ENCODE measurements at places on chromosomes 5 and 9.
A peak's percentile ranks its signal among the peaks of the same experiment; 100 is the strongest.

DNA sequence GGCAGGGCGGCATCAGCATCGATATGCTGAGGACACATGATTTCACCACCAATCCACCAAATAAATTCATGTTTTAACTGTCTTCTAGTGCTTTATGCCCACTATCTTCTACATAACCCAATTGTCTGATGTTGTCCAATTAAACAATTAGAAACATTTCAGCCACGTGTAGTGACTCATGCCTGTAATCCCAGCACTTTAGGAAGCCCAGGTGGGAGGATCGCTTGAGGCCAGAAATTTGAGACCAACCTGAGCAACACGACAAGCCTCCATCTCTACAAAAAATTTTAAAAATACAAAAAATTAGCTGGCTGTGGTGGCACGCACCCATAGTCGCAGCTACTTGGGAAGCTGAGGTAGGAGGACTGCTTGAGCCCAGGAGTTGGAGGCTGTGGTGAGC lies 128.1 kb downstream of the MYO10 start:
- no peak for DNase-seq

DNA sequence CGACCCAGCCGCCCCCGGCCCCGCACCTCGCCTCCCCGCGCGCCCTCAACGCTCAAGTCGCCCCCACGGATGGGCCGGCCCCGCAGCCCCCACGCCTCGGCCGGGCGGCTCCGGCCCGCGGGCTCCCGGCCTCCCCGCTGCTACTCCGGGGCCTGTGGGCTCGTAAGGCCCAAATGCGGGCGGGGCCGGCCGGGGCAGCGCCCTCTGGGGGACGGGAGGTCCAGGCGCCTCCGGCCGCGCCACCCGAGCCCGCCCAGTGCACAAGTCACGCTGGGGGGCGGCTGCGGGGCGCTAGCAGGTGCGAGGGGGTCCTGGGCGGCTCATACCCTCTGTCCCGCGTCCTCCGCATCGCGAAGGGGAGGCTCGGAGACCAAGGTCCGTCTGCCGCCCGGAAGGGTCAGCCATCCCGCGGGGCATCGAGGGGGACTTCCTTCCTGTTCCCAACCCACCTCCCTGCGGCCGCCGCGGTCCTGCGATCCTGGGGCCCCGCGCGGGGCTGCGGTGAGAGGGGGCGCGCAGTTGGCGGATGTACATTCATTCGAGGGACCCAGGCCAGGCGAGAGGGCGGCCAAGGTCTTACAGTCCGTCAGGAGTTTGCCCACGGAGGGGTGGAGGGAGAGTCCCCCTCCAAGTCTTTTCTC lies at the start of gene CIZ1:
Gene CIZ1, minus strand, starts transcription at position 167 of the 641 bp plus-strand sequence. CDS start 715 bp downstream, outside the sequence.
- peak; percentile 62 for DNase-seq

- peak; percentile 74 for DNase-seq
Observed at GRCh38 chr5:73093943-73094342, 26.4 kb upstream of the TMEM171 start.

GRCh38 chr9:105485131-105485530 lies 37.3 kb downstream of the FSD1L start:
- no peak for DNase-seq

DNA sequence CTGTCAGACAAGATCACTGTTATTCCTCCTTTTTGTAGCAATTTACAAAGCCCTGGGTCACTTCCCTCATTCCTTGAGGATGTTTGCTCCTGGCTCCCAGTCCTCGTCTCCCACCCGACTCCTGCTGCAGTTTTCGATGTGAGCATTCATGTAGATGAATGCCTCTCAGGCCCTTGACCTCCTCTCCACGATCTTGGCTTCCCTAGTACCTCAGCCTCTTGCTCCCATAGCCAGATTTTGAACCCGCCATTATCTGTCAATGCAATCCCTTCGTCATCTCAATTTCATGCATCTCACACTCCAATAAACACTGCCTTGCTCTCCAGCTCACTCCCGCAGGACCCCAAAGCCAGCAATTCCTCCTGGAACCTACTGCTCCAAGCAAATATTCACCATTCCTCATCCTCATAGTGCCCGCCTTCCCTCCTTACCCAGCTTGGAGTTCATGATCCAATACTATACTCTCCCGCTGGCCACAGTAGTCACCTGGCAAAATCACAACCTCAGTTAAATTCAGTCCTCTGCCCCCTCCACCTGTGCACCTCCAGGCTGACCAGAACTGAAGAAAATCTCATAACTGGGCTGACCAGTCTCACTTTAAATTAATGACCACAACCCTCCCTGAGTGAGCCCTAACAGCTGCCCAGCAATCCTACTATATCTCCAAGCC lies 35.1 kb upstream of the JADE2 start:
- DNase-seq: no peak

GRCh38 chr9:117018966-117019617 lies 332.0 kb downstream of the TRIM32 start:
- DNase-seq: no peak

DNA sequence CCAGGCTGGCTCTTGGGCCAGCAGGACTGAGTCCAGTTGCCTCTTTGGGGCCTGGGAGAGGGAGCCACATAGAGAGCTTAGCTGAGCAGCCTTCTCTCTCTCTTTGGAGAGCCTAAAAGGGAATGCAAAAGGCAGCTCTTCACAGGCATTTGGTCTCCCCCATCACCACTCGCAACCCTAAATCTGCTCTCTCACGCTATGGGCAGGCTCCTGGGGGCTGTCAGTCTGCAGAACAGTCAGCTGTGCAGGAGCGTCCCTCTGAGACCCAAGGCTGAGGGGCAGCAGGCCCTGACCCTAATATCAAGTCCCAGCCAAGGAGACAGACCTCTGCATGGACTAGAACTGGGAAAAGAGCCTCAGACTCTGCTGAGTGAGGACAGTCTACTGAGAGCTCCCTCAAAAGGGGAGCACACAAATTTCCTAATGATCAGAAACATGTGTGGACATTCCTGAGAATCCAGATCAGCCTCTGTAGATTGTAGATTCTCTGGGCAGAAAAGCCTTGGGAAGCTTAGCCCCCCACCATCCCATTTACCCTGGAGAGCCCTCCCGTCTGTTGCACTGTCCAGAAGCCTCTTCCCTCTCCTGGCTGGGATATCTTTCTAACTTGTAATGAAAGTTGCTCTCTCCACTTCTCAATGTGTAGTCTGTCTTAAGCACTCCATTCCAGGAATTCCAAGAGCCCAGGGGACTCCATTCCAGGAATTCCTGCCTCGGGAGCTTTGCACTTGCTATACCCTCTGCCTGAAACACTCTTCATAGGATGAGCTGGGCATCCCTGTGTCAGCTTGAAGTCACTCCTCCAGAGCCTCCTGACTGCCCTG lies 79.4 kb downstream of the FAM114A2 start:
- no peak for DNase-seq

GRCh38 chr5:53930457-53930856 lies 370.0 kb downstream of the NDUFS4 start:
- DNase-seq: no peak

- no peak for DNase-seq
Observed at GRCh38 chr9:120369608-120370220, 210.3 kb downstream of the CDK5RAP2 start.

- no peak for DNase-seq
Observed at GRCh38 chr9:130500340-130501180, 55.8 kb downstream of the ASS1 start.

DNA sequence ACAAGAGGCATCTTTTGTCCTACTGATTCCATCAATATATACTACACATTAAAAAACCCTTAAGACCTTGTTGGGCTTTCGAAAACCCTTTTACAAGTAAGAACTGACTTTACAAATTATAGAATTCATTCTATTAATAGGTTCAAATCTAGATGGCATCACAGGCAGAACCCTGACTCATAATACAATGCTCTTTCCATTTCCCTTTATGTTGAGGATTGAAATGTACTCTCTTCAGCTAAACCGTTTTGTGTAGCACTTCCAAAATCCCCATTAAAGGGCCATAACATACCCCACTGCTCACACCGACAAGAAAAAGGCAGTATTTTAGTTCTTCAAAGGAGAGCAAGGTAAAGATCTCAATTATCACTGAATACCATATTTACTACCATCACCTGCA lies 11.2 kb downstream of the CSNK1A1 start:
- DNase-seq: no peak

DNA sequence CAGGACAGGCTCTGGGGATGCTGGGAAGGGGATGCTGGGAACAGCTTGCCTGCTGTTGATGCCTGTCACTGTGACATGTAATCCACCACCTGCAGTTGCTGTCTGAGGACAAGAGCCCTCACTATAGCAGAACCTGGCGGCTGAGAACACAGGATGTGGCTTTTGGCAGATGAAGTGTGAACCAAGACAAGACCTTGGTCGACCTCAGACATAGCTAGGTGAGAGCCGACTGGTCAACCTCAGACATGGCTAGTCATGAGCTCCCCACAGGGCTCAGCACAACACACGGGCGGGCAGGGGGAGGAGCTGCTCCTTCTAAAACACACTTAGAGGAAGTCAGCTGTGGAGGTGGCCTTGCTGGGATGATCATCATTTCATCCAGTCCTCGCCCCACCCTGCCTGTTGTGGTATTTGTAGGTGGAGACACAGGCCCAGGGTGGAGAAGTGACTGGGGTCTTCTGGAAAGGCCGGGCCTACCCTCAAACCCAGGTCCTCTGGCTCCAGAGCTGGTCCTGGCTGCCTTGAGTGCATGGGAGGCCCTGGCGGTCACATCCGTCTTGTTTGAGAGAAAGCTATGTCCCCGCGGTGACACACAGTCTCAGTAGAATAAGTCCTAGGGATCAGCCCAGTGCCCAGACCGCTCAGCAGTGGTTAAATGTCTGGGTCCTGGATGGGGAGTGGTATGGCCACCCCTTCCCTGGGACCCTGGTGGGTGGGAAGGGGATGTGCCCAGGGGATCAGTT lies 6.1 kb downstream of the SUSD3 start:
- no peak for DNase-seq

DNA sequence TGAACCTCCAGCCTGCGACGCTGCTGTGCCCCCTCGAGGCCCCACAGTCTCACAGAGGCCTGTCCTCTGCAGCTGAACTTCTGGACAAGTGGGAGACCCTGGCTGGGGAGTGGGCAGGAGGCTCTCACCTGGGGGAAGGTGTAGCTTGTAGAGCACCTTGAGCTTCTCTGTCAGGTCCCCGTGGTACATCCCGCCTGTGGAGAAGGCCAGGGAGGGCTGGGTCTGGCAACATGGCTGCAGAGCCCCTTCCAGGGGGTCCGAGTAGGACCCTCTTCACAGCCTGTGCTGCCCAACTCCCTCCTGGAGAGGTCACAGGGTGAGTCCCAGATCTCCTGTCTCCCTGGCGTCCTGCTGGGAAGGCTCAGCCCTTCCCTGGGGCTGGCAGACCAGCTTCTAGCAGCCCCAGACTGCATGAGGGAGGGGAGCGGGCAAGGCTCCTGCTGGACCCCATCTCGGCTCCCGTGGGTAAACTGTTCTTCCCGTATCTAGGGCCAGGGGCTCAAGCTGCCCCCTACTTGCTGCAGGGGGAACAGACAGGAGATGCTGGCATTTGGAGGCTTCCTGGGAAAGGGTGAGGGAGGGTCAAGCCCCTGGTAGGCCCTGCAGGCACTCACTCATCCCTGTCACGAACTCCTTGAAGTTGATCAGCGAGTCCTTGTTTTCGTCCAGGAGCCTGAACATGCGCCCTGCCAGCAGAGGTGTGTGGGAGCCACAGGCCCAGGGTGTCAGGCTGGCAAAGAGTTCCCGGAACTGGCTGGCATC lies 11.2 kb upstream of the MRNIP start:
- no peak for DNase-seq

GRCh38 chr5:160511280-160511929 lies 89.8 kb downstream of the PTTG1 start:
- no peak for DNase-seq

GRCh38 chr9:126448865-126449577 lies 122.4 kb downstream of the MVB12B start:
- DNase-seq: no peak

DNA sequence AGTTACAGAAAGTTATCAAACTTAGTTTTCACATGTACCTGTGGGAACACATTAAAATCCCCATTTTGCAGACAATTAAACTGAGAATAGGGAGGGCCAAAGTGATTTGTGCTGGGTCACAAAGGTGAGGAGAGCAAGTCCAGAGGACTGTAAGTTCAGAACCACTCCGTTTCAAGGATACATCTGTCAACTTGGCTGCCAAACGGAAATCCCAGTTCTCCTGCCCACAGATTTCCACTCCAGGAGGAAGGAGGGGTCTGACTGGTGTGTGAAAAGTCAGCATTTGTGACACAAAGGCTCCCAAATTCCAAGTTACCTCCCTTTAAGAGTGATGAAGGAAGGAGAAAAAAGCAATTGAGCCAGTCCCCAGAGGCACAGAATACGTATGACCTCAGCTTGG lies 42.3 kb downstream of the PRELID2 start:
- no peak for DNase-seq

GRCh38 chr5:137201876-137202275 lies 297.2 kb downstream of the SPOCK1 start:
- DNase-seq: no peak

- DNase-seq: no peak
Observed at GRCh38 chr5:30808996-30809395, 384.5 kb upstream of the CDH6 start.

DNA sequence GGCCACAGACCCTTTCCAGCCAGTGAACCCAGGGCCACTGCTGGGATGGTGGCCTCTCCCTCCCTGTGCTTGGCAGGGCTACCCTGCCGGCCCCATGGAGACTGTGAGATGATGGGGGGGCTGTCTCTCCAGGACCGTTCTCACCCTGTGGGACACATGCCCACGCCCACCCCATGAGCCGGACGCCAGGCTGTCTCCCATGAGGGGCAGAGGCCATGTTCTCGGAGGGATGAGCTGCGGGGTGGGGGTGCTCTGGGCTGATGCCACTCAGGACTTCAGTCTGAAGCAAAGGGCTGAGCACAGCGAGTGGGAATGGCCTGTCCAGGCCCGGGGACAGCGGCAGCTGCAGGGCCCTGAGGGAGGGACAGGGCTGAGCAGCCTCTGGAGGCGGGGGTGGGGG lies 88.9 kb downstream of the KCNT1 start:
- DNase-seq: no peak

- DNase-seq: no peak
Observed at GRCh38 chr5:156396830-156397081, 69.8 kb downstream of the SGCD start.

- DNase-seq: no peak
Observed at GRCh38 chr9:18906656-18907395, 126.2 kb downstream of the SAXO1 start.

DNA sequence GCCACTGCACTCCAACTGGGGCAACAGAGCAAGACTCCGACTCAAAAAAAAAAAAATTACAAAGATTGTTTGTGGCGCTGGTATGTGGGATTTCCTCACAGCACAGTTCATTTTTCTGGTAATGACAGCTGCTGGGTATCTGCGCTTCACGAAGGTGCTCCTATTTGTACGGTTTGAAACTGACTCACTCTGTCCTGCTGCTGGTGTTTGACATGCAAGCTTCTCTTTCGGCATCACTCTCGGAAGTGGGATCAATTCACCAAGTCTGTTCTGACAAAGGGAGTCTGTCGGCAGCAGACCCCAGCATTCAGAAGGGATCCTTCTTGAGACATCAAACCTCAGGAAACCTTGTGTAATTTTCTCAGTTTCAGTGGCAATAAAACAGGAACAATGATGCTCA lies 26.3 kb downstream of the MAML1 start:
- no peak for DNase-seq

GRCh38 chr5:56561455-56561854 lies 253.9 kb upstream of the MAP3K1 start:
- DNase-seq: no peak

- DNase-seq: no peak
Observed at GRCh38 chr5:67799732-67800234, 415.8 kb upstream of the PIK3R1 start.
